Cortex of kidney (tissue), 1 donor: ENCODE measurements at places on chromosomes 2 and 18.

GRCh38 chr2:224060783-224061482, 21.8 kb upstream of the SERPINE2 start:
- DNase-seq = no peak

- DNase-seq = no peak
Observed at GRCh38 chr2:39602616-39603015, 63.1 kb upstream of the TMEM178A start.

GRCh38 chr18:28903306-28903705, 726.4 kb upstream of the CDH2 start:
- DNase-seq = no peak

DNA sequence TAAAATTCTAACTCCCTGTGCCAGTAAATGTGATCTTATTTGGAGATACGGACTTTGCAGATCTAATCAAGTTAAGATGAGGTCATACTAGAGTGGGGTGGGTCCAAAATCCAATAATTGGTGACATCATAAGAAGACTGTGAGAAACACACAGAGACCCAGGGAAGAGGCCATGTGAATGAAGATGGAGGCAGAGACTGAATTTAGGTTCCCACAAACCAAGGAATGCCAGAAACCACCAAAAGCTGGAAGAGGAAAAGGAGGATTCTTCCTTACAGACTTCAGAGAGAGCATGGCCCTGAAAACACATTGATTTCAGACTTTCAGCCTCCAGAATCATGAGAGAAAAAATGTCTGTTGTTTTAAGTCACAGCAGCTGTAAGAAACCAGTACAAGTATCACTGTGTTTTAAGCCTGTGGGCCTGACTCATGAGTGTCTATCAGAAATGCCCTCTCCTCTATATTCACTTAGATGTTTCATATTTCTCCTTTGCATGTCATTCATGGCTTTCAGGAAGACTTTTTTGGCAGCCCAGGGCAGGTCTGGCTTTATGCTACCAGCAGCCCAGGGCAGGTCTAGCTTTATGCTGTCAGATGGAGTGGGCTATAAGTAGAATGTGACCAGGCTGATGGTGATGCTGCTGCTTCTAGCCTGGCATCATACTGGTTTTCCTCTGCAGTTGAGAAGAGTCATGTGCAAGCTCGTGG, 100.0 kb downstream of the SPOPL start:
- no peak for DNase-seq

DNA sequence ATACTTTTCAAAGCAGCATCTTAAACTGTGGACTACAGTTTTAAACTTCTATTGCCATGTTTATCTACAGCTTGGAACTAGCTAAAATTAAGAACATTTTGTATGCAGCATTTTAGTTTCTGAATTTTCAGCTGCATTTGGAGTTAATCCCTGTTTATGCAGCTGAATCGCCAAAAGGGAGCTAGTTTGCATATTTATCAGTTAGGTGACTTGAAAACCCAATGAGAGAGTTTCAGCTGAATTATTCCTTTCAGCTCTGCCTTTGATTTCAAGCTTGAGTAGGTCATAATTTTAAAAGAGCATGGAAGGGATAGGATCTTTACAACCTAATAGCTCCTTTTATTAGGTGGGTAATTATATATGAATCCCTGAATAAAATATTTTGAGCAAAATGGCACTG, 692.6 kb downstream of the MBD2 start:
- DNase-seq = no peak

DNA sequence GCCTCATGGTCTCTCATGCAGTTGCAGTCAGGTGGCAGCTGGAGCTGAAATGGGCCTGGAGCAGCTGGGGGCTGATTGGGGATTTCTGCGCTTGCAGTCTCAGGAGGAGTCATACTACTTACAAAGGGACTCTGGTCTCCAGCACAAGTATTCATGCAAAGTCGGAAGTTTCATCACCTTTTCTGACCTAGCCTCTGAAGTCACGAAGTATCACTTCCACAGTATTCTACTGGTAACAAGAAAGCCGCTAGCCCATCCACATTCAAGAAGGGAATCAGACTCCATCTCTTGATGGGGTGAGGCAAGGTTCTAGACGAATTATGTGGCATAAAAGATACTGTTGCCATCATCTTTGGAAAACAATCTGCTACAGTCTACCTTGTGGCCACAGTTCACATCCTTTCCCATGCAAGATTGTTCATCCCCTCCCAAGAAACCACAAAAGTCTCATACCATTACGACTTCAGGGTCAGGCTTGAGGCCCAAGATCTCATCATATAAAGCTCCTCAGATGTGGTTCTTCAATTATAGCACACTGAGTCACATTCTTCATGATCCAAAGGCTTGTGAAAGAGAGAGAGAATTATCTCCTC, 95.3 kb downstream of the SMC6 start:
- DNase-seq = no peak

- no peak for DNase-seq
Observed at GRCh38 chr18:48119204-48119603, 188.7 kb upstream of the SMAD2 start.

- DNase-seq = no peak
Observed at GRCh38 chr2:53347269-53347668, 420.3 kb upstream of the CHAC2 start.

DNA sequence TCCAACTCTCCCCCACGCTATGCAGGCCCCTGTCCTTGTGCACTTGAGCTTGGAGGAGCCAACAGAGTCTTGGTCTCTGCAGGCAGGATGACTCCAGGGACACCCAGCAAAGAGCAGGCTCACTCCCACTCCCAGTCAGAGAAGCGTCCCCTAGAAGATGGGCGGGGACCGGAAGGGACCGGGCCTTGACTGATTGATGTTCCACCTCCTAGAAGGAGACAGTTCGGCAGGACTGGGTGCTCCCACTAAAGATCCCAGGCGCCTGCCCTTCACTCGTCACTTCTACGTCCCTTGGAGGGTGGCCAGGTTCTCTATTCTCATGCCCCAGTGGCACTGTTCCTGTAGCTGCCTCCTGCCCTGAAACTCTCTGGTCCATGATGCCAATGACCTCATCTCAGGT, 3.2 kb upstream of the SP100 start:
- no peak for DNase-seq

DNA sequence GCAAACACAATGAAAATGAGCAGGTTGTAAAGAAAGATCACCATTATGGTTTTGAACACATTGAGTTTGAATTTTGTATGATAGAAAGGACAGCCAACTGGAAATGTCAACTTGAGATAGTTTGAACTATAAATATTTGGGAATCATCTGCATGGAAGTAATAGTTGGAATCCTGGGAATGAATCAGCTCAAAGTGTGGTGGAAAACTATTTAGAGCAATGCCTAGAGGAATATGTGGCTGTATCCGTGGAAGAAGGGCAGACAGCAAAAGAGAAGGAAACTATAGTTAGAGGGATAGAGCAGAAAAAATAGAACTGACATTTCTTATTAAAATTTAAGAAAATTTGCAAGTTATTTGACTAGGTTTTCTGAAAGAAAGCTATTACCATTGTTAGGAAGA, 112.5 kb upstream of the OTX1 start:
- DNase-seq = no peak

DNA sequence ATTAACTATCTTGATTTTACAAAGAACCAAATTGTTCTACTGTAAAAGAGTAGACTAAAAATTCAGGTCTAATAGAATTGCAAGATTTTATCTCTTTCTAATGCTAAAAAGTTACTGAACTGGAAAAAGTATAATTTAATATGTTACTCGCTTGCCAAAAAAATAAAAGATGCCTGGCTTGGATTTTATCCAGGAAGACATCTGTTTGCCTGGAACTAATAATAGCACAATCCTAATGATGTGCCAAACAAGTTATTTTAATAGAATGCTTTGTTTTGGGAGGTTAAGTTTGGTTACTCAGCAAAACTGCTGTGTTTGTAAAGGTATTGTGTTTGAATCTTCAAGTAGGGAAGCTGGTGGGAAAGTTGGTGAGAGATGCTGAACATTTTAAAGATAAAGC, 19.4 kb upstream of the ZSWIM2 start:
- no peak for DNase-seq

- no peak for DNase-seq
Observed at GRCh38 chr18:61697306-61697909, 195.4 kb downstream of the RNF152 start.

- DNase-seq = no peak
Observed at GRCh38 chr2:27498975-27499374, 2.3 kb downstream of the GCKR start.

DNA sequence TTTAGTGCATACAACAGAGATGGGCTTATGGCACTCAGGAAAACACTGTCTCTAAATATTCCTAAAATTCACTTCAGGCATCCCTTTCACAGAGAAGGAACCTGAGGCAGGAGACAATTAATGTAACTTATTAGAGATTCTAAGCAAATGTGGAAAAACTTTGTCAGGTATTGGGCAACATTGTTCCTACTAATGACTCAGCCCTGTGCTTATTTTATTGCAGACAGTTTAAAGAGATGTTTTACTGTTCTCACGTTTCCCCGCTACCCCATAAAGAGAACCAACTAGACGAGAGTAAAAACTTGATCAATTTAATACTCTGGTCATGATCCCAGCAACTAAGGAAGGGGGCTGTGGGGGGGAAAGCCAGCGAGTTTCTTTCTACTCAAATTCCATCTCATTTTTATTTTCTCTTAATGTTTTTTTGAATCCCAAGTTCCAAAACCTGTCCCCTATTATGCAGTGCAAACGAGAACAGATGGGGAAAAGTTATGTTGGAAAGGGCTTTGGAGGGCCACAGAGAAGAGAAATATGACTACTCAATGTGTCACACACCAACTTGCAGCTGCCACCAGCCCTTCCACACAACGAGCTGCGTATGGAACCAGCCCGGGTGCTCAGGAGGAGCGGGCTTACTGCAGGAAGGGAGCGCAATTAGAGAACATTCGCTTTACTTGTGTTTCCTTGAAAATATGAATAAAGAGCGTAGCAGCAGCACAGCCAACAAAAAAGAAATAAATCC, 18.7 kb upstream of the ACVR1 start:
- no peak for DNase-seq

DNA sequence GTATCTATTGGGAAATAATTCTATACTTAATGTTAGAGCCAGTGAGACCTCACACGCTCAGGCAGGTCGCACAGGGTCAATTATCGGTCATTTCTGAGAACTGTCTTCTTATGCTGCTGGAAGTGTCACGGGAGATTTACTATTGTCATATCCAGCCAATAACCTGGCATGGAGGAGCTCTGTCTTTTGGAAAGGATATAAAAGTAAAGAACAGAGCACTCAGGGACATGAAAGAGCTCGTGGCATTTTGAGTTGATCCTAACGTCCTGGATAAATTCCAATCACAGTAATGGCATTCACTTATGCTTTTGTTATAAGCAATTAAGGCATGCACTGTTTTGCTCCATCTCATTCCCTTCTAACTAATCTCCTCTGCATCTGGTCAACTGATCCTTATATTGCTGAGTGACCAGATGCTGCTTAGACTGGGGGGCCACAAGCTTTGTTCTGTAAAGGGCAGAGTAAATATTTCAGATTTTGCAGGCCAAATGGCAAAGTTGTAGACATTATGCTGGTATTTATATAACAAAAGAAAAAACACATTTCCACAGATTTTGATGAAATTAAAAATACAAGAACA, 453.5 kb upstream of the SMIM21 start:
- DNase-seq = no peak

DNA sequence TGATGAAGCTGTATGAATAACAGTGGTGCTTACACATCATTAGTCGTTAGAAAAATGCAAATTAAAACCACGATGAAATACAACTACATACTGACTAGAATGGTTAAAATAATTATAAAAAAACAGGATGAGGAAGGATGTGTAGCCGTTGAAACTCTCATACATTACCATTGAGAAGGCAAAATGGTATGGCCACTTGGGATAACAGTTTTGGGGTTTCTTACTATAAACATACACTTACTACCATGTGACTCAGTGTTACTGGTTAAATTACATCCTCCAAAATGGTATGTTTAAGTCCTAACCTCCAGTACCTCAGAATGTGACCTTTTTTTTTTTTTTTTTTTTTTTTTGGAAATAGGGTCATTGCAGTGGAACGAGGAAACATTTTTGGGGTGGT, 58.4 kb downstream of the UBE2E3 start:
- DNase-seq = no peak
